ENCODE measurements at places on chromosomes 7 and 10.

DNA sequence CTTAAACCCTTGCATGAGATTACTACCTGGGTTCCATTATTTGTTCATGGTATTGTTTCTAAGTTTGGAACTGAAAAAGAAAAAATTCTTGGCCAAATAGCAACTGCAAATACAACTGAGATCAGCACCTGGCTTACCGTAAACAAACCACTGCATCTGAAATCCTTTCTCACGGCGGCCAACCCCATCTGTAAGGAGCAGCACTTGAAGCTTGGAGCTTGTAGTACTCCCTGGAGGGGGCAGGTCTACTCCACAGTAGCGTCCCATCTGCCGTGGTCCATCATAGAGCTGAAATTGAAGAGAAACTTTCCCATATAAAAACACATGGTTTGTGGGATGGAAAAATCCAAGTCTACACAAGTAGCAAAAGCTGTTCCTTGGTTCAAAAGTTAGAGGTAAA, 109.9 kb downstream of the CUBN start:
- DNase-seq = no peak

- no peak for DNase-seq
These were observed 3.8 kb downstream of the ZYX start for GRCh38 chr7:143384661-143385631.

- no peak for DNase-seq
These were observed 744 bp upstream of the EBF3 start for GRCh38 chr10:129964611-129965424.

DNA sequence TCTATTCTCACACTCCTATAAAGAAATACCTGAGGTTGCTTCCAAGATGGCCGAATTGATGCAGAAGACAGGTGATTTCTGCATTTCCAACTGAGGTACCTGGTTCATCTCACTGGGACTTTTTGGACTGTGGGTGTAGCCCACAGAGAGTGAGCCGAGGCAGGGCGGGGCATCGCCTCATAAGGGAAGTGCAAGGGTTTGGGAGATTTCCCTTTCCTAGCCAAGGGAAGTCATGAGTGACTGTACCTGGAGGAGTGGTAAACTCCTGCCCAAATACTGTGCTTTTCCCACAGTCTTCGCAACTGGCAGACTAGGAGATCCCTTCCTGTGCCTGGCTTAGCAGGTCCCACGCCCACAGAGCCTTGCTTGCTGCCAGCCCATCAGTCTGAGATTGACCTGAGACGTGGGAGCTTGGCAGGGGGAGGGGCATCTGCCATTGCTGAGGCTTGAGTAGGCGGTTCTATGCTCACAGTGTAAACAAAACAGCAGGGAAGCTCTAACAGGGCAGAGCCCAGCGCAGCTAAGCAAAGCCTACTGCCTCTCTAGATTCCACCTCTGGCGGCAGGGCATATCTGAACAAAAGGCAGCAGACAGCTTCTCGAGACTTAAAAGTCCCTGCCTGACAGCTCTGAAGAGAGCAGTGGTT, 152.2 kb downstream of the ARL4A start:
- no peak for DNase-seq

DNA sequence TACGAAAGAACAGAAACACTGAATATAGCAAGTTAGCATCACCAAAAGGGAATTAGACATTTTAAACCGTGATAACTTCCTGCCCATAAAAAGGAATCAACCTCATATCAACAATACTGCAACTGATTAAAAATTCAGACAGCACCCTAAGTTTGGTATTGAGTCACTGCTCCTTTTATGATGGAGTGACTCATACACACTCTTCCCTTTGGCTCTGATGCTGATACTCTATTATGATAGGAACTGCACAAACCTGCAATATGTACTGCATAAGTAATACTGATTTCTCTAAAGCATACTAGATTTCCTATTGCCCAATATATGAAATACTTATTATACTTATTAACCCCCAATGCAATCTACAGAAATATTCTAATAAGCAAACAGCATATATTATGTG, 118.7 kb downstream of the PARD3 start:
- no peak for DNase-seq

DNA sequence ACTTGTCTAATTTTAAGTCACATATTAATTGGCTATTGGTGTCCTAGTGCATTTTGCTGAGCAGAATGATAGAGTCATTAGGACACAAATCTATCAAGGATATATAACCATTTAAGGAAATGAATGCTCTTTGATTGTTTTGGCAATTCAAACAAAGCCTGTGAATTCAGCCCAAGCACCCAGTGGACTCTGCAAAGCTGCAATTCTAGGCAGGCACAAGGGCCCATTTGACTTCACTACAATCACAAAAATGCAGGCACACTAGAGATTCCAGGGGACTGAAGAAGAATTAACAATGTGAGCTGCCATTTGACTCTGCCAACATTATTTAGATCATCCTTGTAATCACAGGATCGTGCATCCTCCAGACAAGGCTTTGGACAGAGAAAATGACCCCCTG, 544.2 kb upstream of the PHF14 start:
- no peak for DNase-seq

DNA sequence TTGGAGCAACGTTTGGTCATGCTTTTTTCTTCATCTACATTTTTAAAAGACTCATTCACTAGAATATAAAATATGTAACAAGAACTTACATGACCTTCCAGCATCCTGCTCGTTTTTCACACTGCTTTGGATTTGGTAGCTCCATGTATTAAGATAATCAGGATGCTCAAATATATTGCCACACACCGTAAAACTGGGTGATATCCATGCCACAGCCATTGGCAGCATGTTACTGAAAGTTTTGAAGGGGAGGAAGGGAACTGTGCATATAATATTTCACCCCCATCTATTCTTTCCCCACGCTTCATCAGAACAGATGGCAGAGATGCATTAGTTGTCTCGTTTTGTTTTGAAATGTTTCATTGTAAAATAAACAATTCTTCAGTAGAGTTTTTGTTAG, 158.2 kb downstream of the RNLS start:
- no peak for DNase-seq

DNA sequence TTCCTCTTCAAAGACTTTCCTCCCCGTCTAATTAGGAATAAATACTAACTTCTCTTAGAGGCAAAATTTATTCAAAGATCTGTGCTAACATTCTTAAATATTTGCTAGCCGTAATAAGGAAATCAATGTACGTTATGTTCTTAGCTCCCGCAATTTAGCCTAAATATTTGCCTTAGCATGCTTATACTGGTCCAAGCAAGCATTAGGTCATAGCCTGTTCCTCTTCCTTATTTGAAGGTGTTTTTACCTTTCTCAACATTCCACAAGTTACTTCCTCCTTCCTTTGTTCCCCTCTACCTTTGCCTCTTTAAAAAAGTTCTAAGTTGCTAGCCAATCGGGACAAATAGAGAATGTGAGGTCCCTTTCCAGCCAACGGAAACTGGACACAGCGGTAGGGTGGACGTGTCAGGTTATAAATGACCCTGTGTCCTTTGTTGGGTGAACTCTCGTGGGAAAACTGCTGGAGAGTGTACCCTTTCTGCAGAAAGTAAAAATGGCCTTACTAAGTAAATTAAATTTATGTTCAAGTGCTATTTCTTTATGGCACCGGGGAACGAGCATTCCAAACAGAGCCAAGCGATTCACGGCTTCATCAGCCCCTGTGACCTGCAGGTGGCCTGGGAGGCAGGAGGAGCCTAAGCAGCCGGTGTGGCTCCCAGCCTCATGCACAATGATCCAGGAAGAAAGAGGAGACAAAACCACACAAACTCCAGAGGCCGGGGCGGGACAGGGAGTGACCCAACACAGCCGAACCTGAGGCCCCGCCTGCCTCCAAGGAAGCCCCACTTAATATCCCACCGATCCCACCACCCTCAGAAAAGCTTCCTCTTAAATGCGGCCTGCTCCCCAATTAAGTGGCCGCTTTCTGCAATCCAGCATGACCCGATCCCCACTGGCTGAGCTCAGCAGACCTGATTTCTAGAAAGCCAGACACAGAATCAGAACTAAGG, 67.0 kb downstream of the ZRANB1 start:
- no peak for DNase-seq

- DNase-seq = no peak
These were observed 10.0 kb downstream of the CYP3A43 start for GRCh38 chr7:99837649-99838361.

- no peak for DNase-seq
These were observed 234.1 kb downstream of the GATA3 start for GRCh38 chr10:8288600-8288999.

DNA sequence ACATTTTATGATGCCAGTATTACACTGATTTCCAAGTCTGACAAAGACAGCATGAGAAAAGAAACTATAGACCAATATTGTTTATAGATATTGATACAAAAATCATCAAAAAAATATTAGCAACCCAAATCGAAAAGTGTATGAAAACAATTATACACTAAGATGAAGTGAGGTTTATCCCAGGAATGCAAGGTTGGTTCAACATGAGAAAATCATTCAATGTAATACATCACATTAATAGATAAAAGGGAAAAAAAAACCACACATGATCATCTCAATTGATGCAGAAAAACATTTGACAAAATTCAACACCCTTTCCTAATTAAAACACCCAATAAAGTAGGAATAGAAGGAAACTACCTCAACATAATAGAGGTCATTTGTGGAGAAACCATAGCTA, 153.9 kb downstream of the DNAJC1 start:
- no peak for DNase-seq

DNA sequence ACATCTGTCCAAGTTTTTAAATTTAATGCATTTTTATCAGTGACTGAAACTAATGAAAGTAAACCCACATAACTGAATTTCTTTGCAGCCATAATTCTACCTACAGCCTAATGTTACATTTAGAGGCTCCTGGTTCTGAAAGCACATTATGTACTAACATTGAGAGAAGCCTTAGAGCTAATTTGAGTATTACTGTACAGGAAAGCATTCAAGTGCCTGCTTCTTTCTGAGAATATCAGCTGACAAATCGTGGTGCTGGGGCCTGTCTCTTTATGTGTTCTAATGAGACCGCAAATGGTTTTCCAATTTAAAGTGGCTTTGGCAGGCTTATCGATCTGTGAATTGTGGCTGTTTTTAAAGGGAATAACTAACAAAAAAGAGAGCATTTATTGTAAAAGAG, 32.3 kb upstream of the DGKB start:
- DNase-seq = no peak

- no peak for DNase-seq
These were observed 12.1 kb upstream of the SLC29A3 start for GRCh38 chr10:71306979-71307378.

DNA sequence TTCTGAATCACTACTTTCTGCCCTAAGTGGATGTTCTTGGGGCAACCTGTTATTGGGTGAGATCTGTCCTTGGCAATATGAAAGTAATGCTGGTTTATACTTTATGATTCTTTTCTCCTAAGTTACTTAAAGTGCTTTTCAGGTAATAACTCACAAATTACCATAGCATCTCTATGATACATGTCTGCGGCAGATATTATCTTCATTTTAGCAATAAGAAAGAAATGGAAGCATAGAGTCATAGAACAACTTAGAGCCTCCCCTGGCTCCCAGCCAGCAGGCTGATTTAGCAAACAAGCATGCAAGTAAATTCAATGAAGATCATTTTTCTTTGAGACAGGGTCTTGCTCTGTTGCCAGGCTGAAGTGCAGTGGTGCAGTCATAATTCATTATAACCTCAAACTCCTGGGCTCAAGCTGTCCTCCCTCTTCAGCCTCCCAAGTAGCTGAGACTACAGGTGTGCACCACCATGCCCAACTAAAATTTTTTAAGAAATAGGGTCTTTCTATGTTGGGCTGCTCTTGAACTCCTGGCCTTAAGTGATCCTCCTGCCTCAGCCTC, 38.1 kb upstream of the GRM8 start:
- no peak for DNase-seq

GRCh38 chr10:71888623-71889387, 37.8 kb upstream of the PSAP start:
- peak; percentile 77 for DNase-seq

GRCh38 chr10:37434091-37434490, 308.7 kb downstream of the ANKRD30A start:
- DNase-seq = no peak

GRCh38 chr7:95317966-95318365, 6.4 kb downstream of the PON1 start:
- no peak for DNase-seq

Data from activated effector memory CD4-positive, alpha-beta T cell treated with anti-CD3 and anti-CD28 coated beads, Interleukin-2, amount 50 U/mL, for 16 hours (primary cell).